ENCODE measurements at places on chromosomes 4 and X.

- DNase-seq: no peak
Measured at GRCh38 chr4:170122252-170122651, 32.5 kb upstream of the AADAT start.

GRCh38 chrX:145630806-145631435 is 186.7 kb upstream of the SLITRK2 start:
- no peak for DNase-seq

- DNase-seq: no peak
Measured at GRCh38 chr4:38662522-38663089, 1.4 kb upstream of the KLF3 start.

DNA sequence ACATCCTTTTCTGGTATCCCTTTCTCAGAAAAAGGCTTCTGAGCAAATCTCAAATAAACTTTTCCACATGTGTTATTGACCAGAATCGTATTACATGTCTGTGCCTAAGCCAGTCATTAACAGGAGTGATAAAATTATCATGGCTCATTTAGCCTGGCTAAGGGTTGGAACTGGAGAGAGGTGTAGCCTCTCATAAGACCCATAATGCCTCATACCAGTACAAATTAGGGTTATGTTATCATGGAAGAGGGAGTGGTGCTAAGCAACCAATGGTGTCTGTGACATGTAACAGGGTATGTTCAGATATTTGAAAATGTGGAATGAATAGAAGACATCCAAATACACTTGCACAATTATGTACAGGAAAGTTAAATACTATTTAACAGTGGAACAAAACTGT is 99.6 kb upstream of the CCDC160 start:
- DNase-seq: no peak

DNA sequence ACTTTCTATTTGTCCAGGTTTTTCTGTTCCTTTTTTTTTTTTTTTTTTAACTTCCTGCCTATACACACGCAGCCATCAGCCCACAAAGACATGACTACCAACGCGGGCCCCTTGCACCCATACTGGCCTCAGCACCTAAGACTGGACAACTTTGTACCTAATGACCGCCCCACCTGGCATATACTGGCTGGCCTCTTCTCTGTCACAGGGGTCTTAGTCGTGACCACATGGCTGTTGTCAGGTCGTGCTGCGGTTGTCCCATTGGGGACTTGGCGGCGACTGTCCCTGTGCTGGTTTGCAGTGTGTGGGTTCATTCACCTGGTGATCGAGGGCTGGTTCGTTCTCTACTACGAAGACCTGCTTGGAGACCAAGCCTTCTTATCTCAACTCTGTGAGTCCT is 2.1 kb downstream of the EBP start:
- no peak for DNase-seq

GRCh38 chr4:66095065-66095464 is 424.8 kb upstream of the EPHA5 start:
- DNase-seq: no peak

GRCh38 chr4:36187723-36188333 is 56.5 kb downstream of the ARAP2 start:
- DNase-seq: no peak

- peak; percentile 13 for DNase-seq
Measured at GRCh38 chrX:10110984-10111363, 45.8 kb upstream of the CLCN4 start.

DNA sequence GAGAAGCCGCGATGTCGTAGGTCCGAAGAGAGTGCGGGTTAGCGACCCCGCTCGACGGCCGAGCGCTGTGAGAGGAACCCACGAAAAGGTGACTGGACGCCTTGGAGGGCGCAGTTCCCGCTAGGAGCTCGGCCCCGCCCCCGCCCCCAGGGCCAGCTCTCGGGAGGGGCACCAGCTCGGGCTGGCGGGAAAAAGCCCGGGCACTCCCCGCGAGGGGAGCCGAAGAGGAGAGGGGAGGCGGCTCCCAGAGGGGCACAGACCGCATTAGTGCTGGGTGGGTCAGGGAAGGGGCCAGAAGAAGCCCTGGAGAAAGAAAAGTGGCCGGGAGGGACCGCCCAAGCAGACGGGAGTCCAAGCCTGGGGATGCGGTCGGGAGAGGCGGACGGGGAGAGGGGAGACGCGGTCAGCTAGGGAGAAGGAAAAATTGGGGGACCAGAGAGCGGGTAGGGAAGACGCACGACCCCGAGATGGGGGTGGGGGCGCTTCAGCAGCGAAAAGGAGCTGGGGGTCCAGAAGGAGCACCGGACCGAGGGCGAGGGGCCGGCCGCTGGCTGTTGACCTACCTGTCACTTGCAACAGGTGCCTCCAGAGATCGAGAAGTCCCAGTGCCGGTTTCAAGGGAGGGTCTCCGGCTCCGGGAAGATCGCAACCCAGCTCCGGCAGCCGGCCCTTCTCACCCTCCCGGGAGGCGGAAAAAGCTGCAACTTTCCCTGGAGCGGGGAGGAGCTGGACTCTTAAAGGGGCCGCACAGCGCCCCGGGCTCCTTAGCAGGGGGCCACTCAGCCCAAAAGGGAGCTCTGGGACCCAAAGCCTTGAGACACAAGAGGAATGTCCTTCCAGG is at the start of gene SYTL4:
Gene SYTL4, minus strand, starts transcription at position 681 of the 841 bp plus-strand sequence. CDS start 30,084 bp downstream, outside the sequence.
- DNase-seq: no peak

GRCh38 chrX:15785176-15785750 is 5.0 kb upstream of the ZRSR2 start:
- no peak for DNase-seq

DNA sequence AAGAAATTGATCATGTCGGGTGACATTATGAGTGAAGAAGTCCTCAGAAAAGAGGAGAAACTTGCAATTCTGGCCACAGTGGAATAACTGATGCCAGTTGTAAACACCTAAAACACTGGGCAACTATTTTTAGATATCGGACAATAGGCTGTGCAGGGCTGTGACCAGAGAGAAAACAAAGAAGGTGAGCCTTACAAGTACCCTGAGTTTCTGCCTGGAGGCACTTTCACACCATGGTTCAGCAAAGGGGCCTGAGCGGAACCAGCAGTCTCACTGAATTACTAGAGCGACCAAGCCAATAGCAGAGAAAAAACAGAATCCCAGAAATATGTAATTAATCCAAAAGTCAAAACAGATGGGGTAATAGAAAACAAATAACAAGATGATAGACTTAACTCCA is 11.2 kb downstream of the IRAK1 start:
- no peak for DNase-seq
